COLO829 (cell line): ENCODE measurements at places on chromosomes 5 and 9.
A peak's percentile ranks its signal among the peaks of the same experiment; 100 is the strongest.

GRCh38 chr9:135823036-135823435 lies 84.3 kb downstream of the CAMSAP1 start:
- no peak for DNase-seq

DNA sequence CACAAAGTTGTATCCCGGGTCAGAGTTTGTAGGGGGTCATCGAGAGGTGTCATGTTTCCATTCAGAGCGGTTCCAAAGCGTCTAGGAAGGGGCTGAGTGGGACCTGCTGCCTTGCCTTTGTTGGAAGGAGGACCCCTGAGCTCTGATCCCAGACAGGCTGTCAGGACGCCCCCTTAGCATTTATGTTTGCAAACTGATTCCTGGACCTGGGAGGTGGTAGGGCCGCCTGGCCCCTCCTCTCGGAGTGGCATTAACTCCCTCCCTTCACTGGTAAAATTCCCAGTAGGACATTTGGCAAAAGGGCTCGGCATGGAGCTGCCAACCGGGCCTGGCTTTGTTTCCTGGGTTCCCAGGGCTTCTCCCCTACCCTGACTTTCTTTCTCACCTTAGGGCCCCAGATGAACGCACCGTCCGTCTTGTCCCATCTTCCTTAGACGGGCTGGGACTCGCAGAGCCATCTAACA lies 2.5 kb downstream of the JADE2 start:
- DNase-seq: no peak

GRCh38 chr9:91328186-91328585 lies 33.5 kb downstream of the AUH start:
- DNase-seq: no peak

DNA sequence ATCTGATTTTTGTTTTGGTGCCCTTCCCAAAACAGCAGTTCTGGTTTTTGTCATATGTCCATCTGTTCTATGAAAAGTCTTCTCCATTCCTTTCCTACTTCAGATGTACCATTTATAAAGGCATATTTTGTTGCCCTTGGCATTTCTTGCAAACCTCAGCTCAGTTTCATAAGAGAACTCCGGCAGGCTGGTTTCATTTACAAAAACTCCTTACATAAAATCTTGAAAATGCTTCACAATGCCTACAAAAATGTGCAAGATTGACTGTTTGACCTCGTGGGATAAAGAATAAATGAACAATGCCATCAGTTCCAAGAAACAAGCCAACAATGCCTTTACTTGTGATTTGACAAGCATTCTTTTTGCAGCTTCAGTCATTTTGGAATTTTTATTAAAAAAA lies 39.1 kb upstream of the CTNNAL1 start:
- peak; percentile 74 for DNase-seq

DNA sequence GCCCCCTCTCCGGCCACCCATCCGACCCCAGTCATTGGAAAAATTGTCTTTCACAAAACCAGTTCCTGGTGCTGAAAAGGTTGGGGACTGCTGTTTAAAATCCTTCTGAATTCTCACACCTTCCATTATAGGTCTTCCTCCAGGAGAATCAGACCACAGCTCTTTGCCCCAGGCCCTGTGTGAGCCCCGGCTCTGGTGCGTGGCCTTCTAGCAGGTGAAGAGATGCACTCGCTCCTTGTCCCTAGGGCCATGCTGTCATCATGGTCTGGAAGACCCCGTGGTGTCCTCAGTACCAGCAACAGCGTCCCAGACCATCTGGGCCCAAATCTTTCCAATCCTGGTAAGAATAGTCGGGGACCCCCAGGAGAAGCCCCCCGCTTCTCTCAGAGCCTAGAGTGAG lies 95.2 kb downstream of the DAP start:
- DNase-seq: no peak

- no peak for DNase-seq
Measured at GRCh38 chr9:96062031-96062430, 186.5 kb downstream of the ERCC6L2 start.
